Posterior vena cava (tissue), 2 donors: ENCODE measurements at places on chromosomes 2 and 18. TPM values are rescaled to one million over a fixed set of nuclear protein-coding genes. Genes with fewer than 3 reads are reported as not detected.

The SAG gene
- not detected for total RNA-seq

The DTNB gene
- 11.6 TPM for total RNA-seq

The TTR gene
- total RNA-seq = not detected

The PDCD1 gene
- total RNA-seq = not detected

The SERPINB7 gene
- not detected for total RNA-seq

The SLC5A7 gene
- total RNA-seq = not detected

The LAMA3 gene
- 48.4 TPM for total RNA-seq

The MEIS1 gene
- total RNA-seq = 96.9 TPM

The TBR1 gene
- not detected for total RNA-seq

The GPR17 gene
- total RNA-seq = not detected

The ANKAR gene
- total RNA-seq = 15.1 TPM

The VSNL1 gene
- not detected for total RNA-seq

- DNase-seq = no peak
These were observed 9.8 kb downstream of the MYOM1 start for GRCh38 chr18:3209859-3210569.

DNA sequence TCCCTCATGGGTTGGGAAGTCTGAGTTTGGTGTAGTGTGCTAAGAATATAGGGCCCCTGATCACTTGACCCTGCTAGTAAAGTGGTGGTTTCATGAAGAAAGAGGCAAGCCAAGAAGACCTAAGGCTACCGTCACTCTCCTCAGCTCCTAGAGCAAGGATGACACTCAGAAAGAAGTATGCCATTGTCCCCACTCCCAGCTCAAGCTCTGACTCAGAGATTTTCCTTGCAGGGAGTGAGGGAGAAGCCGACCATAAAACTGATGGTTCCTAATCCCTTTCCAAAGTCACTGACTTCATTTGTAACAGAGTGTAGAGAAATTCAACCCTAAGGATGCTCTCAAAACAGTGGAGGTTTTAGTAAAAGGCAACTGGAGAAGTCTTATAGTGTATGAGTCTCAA lies 80.9 kb downstream of the ICA1L start:
- no peak for DNase-seq

DNA sequence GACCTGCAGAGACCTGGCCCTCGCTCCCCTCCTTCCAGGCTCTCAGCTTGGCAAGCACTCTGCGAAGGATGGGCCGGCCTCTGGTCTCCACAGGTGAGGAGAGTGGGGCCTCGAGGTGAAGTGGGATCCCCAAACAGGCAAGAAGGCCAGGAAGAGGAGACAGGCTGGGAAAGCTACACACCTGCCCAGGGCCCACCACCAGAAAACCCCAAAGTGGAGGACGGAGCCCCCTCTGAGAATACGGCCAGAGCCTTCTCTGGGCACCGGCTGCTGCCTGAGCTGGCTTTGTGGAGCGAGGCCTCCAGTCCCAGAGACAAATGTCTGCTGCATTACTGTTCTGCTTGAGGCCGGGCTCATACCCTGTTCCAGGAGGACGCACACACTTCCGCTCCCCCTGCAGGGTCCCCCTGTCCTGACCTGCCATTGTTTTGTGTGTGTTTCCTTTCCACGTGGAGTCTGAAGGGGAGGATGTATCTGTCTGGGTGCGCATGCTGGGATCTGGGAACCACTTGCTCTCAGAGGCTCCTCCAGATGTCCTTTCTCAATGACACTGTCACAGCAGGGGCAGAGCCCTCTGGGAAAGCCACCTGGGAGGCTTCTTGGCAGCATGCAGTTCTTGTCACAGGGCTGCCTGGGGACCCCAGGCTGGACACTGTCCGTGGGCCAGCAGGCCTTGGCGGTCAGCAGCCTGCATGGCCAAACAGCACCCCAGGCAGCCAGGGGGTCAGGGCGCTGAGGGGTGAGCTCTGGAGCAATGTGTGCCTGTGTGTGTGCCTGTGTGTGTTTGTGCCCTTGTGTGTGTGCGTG lies 20.8 kb downstream of the KCNF1 start:
- DNase-seq = peak; percentile 65

DNA sequence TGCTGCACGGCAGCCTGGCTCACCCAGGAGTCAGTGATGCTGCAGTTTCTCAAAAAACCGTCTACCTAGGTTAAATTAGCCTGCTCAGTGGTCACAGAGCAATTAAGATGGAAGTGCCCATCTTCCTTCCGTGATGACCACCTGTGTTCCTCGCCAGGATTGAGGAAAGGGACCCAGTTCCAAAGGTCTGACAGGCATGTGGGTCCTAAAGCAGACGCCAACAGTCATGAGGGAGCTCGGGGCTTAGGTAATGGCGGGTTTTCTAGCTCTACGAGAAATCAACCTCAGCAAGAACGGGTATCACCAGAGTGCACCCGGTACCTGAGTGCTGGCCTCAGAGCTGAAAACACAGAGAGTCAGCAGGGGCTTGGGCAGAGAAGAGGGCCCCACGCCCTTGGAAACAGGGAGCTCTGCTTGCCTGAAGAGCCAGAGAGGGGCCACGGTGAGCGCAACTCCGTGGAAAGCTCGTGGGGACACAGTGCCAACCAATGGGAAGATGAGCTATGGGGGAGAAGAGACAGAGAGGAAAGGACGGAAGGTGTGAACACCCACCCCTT lies 34.3 kb upstream of the DNMT3A start:
- peak; percentile 69 for DNase-seq

GRCh38 chr2:174614261-174614660 lies 16.7 kb upstream of the WIPF1 start:
- no peak for DNase-seq

DNA sequence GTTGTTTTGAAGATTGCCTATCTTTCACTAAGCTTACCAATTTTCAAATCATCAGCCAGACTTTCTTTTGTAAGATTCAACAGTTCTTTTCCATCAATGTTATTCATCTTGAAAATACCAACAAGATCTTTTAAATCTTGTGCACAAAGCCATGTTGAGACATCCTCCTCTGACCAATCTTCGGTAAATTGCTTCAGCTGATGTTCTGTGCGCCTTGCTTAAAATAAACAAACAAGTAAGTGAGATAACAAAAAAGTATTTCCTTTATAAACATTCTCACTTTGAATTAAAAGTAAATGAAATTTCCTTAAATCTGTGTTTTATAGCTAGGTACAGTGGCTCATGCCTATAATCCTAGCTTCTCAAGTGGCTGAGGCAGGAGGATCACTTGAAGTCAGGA lies 30.3 kb downstream of the WDSUB1 start:
- DNase-seq = no peak

DNA sequence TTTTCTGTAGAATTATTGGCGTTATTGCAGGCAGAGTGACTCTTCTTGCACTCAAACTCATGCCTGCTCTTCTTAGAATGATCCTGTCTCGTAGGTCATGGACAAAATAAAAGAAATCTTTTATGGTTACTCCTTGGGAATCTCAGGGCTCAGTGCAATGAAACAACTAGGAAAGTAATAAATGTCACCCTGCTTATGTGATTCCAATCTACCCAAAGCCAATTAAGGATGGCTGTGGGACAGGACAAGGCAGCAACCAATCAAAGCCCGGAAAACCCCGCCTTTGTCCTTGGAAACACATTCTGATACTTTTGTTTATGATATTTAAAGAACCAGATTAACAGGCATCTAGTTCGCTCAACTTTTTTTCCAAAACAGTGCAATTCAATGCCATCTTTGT lies 53.0 kb downstream of the GRB14 start:
- no peak for DNase-seq

DNA sequence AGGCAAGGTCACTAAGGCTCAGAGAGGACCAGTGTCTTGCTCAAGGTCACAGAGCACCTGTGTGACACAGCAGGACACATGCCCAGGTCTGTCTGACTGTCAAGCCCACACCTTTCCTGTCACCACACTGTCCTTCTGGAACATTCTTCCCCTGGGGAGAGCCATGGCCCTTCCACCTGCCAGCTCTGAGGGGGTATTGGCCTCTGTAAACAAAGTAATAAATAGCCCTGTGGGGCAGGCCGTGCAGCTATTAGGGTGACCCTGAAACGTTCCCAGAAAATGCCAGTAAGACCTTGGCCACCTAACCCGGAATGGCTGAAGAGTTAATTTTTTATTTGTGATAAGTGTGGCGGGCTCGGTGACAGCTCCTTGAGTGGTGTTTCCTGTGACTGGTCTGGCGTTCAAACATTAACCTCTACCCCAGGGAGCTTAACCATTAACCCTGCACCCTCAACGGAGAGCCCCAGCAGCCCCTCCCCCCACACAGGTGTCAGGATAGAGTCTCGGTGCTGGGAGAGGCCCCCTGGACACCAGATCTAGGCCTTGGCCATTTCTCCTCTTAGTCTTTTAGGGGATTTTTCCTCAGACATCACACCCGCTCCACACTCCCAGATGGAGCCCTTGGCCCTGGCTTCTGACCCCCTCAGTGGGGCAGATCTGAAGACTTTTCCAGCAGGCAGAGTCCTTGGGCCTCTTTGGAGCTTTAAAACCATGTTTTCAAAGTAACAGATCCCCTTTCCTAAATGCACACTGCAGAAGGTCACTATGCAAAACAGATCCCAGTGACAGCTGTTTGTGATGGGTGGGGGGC lies 36.6 kb downstream of the SCTR start:
- no peak for DNase-seq

GRCh38 chr2:120819720-120820210 lies 84.1 kb downstream of the GLI2 start:
- peak; percentile 71 for DNase-seq

GRCh38 chr2:118010473-118010872 lies 3.4 kb downstream of the CCDC93 start:
- no peak for DNase-seq

DNA sequence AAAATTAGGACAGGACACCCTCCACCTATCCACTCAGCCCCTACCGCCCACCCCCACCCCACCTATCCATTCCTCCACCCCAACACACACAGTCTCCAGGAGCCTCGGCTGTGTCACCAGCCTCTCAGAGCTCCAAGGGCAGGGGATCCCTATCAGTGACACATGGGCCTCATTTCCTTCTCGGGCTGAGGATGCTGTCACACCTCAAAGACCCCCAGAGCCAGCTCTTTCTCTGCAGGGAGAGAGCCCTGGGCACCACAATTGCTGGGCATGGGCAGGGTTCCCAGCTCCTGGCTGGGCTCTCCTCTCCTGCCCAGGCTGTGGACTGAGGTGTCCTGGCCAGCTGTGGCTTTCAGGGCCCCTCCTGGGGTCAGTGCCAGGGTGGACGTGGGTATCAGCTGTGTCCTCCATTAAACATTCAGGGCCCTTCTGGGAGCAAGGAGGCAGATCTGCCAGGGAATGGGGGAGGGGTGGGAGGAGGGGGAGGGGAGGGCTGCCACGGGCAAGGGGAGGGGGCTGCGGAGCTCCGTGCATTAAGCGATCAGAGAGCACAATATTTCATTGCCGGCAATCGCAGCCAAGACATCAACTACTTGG lies 14.3 kb upstream of the ECEL1 start:
- DNase-seq = no peak

- DNase-seq = no peak
These were observed 162.3 kb upstream of the TRIB2 start for GRCh38 chr2:12554224-12555011.

- no peak for DNase-seq
These were observed 148.8 kb downstream of the SNTG2 start for GRCh38 chr2:1099418-1099817.

DNA sequence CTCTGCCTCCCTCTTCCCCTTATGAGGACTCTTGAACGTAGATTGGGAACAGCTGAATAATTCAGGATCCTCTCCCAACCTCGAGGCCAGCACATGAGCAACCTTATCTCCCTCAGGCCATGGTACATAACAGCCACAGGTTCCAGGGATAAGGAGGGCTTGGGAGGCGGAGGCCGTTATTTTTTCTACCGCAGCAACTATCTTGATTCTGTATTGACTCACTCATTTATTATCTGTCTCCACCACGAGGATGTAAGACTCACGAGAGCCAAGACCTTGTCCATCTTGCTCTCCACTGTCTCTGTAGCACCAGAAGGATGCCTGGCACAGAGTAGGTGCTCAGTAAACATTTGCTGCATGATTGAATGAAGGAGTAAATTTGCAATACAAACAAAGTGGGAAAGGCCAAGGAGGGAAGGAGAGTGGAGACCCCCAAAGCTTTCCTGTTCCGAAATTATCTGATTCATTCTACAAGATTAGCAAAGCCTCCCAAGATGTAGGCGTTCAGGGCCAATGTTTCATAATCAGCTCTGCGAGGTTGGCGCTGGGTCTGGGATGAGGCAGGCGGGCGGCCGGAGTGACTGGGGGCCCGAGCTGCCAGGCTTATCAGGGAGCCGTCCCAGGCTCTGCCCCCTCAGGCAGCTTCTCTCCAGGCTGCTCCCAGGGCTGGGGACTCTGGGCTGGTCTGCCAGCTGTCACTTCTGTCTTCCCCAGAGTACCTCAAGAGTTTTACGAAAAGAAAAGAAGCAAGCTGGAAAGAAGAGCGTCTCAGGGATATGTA lies 31.6 kb downstream of the INPP5D start:
- peak; percentile 72 for DNase-seq

DNA sequence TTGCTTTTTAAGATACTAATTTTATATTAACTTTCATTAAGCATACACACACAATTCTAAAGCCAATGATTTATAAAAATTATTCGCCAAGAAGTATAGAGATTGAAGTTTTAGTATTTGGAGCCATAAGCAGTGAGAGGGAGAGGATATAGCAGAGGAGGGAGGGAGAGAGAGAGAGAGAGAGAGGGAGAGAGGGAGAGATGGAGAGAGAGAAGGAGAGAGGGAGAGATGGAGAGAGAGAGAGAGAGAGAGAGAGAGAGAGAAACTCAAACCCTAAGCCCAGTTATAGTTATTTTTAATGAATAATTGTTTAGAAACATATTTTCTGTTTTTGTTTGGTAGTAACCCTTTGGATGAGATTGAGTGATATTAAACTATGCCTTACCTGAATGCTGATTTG lies 5.3 kb downstream of the TWIST2 start:
- no peak for DNase-seq

GRCh38 chr2:60486067-60486466 lies 67.4 kb downstream of the BCL11A start:
- DNase-seq = no peak

- no peak for DNase-seq
These were observed 152.2 kb downstream of the CBLN2 start for GRCh38 chr18:72391951-72392350.

GRCh38 chr2:216195565-216196029 lies 86.4 kb downstream of the XRCC5 start:
- DNase-seq = no peak

- DNase-seq = no peak
These were observed 249.9 kb upstream of the SIX2 start for GRCh38 chr2:45259138-45259537.

- DNase-seq = no peak
These were observed 36.1 kb downstream of the NHEJ1 start for GRCh38 chr2:219124381-219125110.

- DNase-seq = no peak
These were observed 603.6 kb downstream of the FBXO15 start for GRCh38 chr18:73544032-73544431.

DNA sequence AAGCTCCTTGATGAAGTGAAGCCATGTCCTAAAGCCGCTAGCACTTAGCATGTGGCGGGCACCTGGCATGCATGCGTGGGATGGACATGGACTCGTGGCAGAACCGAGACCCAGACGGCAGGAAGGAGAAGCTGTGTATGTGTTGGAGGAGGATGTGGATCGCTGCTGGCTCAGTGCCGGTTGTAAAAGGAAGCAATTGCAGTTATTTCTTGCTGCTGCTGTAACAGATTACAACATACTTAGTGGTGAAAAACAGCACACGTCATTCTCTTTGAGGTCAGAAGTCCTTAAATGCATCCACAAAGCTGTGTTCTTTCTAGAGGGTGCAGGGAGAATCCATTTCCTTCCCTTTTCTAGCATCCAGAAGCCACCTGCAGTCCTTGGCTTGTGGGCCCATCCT lies 74.6 kb downstream of the AGAP1 start:
- DNase-seq = no peak
